ENCODE measurements at places on chromosomes 2 and 18.

GRCh38 chr18:23964282-23965238, 50.0 kb upstream of the TTC39C start:
- no peak for DNase-seq

DNA sequence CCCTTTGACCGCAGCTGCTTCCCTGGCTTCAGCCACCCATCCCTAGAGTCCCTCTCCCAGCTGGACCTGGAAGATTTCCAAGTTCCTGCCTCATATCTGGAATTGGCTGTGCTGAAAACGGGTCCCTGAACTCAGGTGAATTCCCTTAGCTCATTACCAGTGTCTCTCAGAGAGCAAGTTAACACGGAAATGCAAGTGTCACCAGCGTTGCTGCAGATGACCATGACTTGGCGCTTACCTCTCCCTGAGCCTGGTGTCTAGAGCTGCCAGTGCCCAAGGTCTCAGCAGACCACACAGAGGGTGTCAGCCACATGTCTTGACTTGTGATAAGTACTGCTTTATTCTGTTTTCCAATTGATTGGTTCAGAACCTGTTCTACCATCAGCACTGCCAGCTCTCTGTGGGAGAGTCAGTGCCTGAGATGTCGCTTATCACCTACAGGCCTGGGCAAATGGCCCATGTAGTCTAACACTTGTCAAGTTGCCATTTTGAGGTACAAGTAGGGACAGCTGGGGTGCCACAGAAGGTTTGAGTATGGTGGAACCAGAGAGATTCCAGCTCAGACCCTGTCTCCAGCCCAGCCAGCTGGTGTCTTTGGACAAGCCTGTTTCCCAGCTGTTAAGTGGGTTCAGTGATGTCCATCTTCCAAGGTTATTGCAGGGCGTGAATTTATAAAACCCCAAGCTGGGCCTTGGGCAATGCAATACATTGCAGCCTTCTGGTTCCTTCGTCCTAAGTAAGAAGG, 48.7 kb downstream of the LYPD1 start:
- DNase-seq = no peak

DNA sequence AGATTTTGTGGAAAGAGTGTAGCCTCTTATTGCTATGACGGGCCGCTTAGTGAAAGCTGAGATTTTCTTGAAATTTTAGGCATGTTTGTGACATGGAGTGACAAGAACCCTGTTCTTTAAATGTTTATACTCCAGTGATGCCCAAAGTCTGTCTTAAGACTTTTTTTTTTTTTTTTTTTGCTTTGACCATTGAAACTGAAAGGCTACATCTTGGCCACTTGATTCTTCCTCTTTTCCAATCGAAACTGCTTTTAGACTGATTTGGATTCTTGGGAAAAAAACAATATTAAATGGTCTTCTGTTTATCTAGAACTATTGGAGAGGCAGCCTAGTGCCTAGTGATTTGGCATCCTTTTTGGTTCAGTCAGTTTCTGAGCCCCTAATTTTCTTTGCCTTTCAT, 2.4 kb upstream of the SLC8A1 start:
- no peak for DNase-seq

DNA sequence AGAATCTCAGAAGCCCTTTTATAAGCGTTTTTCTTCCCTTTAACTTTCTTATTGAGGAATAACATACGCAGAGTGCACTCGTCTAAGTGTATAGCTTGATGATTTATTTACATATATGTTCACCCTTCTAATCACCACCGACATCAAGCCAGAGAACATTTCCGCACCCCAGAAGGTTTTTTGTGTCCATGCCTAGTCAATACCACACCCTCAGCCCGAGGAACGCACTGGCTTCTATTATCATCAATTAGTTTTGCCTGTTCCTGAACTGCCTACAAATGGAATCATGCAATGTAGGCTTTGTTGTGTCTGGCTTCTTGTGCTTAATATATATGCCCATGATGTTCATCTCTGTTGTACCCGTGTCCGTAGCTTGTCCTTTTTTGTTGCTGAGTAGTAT, 27.7 kb downstream of the SDC1 start:
- DNase-seq = no peak

DNA sequence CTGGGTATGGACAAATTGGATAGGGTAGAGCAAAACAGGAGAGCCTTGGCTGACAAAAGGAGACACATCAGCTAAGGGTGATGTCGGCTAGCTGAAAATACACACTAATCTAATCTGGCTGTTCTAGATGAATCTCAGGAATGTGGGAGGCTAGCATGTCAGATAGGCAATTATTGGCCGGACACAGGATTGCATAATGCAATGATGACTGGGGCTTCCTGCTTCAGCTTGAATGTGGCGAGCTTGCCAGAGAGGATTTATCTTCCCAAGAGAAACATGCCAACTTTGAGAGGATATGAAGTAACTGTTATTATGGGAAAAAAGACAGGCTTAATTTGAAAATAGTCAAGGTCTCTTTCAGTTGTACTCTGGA, 102.4 kb downstream of the TRIB2 start:
- DNase-seq = peak; percentile 100

DNA sequence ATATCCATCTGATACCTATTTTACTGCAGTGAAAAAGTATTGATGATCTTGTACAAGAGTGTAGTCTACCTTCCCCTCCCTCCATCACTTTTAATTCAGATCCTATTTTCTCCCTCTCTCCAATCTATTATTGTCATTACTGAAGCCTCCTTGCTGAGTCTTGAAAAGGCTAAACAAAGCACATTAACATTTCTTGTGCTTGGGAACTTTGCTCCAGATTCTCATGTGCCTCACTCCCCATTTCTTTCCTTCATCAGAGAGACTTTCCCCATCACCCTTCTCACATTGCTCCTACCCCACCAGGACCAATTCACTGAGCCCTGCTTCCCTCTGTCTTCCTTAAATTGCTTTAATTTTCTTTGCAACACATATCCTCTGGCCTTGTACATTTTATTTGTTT, 736.2 kb upstream of the GCFC2 start:
- DNase-seq = no peak

- DNase-seq = no peak
These were observed 825.8 kb upstream of the CDH2 start for GRCh38 chr18:29002747-29003146.

- no peak for DNase-seq
These were observed 1.0 kb downstream of the PASK start for GRCh38 chr2:241148239-241148638.

- no peak for DNase-seq
These were observed 117.4 kb upstream of the DLX2 start for GRCh38 chr2:172220121-172220520.

DNA sequence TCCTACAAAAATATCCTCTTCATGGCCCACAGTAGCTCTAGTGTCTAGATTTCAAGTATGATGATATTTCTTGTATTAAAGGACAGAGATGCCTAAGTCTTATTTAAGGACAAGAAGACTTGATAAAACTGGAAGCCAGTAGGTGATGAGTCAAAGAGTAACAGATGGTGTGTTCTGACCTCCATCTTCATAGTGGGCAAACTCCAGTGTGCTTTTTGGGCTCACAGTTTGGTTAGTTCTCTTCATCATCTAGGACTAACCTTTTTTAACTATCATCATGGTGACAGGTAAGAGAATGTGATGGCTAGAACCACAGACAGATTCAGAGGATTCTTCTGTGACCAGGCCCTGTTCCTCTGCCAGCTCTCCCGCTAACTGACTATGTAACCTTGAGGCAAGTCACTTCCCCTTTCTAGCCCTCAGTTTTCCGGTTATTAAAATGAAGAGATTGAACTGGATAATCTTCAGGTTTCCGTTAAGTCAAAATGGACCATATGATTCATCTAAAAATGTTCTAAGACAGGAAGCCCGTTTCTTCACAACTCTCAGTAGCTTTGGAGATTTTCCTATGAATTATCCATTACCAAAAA, 140.3 kb upstream of the RASGRP3 start:
- DNase-seq = no peak

DNA sequence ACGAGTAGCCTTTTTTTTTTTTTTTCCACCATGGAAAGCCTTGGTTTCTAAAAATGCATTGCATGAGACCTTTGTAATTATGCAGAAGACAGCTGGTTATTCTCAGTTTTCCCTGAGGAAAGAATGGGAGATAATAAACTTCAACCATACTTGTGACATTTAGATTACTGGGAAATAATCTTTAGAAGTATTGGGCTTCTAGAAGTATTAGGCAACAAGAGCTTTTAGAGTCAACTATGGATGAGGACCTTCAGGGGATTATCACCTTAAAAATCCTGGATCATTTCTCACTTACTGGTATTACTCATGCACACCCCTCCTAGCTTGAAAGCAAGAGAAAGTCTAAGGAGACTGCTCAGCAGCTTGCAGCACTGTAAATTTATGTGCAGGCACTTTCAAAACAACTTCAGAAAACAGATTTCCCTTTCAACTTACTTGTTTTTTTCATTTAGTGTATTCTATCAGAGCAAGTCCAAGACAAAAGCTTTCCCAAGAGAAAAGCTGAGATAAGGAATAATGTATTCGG, 175.9 kb downstream of the NRXN1 start:
- peak; percentile 58 for DNase-seq

- DNase-seq = peak; percentile 76
These were observed 156.1 kb downstream of the MYO1B start for GRCh38 chr2:191401287-191401686.

GRCh38 chr18:13179566-13180113, 38.9 kb upstream of the LDLRAD4 start:
- no peak for DNase-seq

DNA sequence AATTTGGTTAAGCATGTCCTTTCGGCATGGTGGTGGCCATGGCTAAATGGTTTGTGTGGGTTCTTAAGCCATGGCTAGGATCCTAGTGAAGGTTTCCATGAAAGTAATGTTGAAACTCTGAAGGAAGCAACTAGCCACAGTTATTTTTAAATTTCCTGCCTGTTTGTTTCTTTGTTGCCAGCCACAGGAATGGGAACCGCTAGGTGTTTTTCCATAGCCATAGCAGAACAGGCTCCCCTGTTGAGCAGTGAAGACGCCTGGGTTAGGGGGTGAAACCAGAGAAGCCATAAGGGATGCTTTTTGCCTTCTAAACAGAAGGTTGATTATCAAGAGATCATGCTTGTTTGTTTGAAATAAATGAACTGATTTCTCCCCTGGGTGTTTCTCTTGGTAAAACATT, 60.1 kb upstream of the CHMP1B start:
- no peak for DNase-seq

DNA sequence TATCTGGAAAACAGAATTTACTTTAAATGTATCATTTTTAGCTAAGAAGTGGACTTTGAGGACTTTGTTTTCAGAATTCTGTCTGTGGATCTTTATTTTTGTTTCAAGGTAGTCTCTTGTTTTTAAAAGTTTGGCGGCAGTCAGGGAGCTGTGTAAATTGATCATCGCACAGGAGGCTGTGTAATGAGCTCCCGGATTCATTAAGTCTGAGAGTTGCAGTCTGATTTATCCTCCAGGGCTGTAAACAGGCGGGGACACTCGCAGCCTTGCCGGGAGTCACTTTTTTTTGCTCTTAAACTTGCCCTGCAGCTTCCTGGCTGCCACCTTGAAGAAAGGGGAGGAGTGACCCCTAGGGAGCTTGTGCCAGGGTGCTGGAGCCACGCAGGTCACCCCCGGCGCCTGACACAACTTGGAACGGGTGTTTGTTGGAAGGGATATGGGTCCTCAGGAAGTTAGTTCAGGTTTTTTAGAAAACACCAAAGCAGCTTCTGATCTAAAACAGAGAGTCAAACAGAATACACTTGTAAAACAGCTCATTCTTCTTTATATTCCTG, 76.2 kb downstream of the DCDC2C start:
- DNase-seq = no peak

GRCh38 chr2:37013315-37013641, 46.9 kb upstream of the STRN start:
- DNase-seq = no peak

- no peak for DNase-seq
These were observed 65.9 kb upstream of the TMEM200C start for GRCh38 chr18:5961097-5961827.

DNA sequence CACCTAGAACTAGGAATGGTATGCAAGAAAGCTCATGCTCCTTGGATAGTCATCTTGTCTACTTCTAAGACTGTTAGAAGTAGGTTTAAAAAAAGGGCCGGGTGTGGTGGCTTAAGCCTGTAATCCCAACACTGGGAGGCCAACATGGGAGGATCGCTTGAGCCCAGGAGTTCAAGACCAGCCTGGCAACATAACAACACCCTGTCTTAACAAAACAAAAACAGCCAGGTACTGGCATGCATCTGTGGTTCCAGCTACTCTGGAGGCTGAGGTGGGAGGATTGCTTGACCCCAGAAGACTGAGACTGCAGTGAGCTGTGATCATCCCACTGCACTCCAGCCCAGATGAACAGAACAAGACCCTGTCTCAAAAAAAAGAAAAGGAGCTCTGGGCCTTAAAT, 19.9 kb downstream of the PNO1 start:
- no peak for DNase-seq

GRCh38 chr2:159551806-159552205, 64.5 kb downstream of the BAZ2B start:
- DNase-seq = peak; percentile 8

DNA sequence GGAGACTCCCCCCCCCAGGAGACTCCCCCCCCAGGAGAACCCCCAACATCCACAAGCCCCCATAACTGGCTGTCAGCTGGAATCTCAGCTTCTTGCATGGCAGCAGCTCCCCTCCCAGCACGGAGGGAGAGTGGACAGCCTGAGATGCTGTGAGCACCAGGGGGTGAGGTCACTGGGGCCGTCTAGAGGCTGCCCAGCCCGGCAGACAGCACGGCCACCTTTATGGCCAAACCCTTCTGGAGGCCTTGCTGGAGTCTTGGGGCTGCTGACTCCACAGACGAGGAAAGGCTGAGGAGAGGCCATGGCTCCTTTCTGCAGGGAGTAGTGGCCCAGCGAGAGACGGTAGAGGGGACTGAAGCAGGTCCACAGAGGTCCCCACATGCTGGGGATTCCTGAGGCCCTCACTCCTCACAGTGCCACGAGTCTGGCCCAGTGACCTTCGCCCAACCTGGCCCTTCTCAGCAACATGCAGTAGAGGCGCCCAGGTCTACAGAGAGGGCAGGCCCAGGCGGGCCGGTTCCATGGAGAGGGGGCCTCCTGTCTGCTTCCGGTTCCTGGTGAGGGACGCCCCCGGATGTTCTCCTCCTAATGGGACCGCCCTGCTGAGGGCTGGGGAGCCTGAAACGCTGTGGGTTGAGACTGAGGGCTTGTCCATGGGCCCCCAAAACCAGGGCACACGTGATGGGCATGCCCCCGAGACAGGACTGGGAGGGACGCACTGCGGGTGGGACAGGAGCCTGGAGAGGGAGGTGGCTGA, 122.6 kb upstream of the CTDP1 start:
- DNase-seq = no peak

DNA sequence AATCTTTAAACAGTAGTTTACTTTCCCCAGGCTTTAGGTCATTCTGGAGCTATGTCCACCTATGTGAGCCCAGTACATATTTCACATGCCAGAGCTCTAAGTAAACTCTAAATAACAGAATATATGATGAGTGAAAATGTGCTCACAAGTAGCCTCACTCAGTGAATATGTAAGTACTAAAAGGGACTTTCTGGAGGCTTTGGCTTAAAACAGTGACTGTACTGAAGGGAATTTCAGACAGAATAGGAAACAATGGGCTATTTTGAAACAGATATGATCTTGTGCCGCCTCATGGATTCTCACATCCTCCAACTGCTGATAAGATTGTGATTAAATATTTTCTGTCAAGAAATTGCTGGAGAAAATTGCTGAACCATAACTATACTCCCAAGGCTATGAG, 747.9 kb downstream of the SOCS6 start:
- DNase-seq = peak; percentile 96
